Renal cortical epithelial cell (primary cell): ENCODE measurements at places on chromosomes 6 and 20.

DNA sequence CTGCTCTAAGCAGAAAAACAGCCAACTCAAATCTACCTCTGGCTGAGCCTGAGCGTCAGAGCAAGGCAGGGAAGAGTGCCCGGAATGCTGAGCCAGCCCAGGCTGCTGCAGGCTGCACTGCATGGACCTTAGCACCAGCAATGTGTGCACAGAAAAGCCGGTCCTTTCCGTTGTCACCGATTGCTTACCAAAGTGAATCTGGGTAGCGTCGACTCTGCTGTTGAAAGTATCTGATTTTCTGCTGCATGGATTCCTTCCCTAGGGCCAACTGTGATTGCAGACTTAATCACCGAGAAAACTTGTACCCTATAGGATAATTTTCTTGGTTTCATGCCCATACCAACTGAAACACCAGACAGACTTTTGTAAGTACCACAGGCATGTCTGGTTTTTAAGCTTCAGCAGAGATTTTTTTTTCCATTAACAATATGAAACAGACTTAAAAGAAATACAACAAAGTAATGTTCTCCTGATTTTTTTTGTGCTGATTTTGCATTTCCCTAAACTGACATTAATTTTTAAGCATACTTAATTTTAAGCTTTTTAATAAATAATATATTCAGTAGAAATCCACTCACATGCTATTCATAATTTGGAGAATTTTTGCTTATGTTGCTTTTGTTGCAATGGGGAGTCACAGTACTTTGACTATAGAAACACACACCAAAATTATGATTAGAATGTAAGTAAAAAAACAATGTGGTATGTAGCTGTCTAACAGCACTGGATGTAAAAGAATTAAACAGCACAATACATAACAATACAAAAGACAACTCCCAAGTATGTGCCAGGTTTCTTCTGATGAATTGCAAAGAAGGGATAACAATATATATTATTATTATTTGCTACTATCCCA is 218.0 kb downstream of the THBS2 start:
- no peak for DNase-seq

GRCh38 chr6:154209555-154209954 is 147.0 kb downstream of the IPCEF1 start:
- no peak for DNase-seq

DNA sequence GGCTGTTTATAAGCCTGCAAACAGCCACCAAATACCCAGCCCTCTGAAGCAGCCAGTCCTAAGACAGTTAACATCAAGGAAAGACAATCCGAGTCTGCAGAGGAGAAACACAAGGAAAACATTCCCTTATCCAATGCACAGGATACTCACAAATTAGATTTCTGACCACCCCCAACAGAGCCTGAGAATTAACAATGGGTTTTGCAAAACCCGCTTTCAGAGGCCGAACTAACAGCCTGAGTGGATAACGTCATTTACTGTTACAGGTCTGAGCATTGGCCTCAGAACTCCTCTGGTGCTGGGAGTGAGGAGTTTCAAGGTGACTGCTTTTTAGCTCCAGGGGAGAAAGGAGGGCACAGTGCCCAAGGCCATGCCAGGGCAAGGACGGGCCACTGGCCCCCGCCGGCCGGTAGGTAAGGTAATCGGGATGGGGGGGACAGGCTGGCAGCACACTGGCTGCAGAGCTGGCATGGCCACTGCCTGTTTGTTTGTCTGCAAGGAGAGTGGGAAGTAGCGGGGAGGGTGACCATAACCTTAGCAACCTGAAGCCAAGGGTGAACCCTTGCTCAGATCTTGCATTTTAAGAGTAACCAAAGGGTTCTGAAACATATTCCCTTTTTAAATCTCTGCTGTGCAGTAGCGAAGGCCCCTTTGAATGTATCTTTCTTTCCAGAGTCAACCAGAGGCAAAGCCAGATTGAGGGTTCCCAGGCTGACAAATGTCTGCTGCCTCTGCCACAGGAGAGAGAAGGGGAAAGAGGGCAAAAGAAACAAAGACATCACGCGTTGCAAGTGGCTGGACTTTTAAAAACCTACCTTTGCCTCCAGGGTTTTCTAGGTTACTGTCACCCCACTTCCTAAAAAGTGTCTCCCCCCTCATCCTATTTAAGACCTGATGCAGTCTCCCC is 3.9 kb downstream of the ZMYND8 start:
- peak; percentile 72 for DNase-seq

DNA sequence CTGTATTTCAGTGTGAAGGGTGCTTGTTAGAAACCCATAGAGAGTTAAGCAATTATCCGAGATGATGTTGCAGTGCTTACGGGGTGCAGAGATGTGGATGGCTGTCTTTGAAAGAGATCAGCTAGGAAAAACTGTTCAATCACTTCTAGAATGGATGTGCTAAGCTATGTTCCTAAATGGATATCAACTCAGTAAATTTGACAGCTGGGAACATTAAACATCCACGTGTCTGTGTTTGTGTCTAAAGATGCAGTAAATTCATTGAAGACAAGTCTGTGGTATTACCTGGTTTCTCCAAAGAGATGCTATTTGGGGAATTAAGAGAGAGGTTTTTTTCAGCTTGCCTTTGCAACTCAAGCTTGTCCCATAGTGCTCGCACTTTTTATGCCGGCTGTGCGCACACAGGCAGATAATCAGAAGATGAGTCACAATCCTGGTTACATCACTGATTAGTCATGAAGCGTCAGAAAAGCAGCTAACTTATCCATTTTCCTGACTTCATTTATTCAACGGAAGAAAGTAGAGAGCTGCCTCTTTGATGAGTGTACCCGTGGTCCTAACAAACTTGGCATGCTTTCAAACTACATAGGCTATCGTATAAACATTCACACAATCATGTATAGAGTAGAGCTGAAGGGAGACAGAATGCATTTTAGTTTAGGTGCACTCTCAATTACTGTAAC is 691.7 kb upstream of the SLC35B3 start:
- DNase-seq = peak; percentile 1

DNA sequence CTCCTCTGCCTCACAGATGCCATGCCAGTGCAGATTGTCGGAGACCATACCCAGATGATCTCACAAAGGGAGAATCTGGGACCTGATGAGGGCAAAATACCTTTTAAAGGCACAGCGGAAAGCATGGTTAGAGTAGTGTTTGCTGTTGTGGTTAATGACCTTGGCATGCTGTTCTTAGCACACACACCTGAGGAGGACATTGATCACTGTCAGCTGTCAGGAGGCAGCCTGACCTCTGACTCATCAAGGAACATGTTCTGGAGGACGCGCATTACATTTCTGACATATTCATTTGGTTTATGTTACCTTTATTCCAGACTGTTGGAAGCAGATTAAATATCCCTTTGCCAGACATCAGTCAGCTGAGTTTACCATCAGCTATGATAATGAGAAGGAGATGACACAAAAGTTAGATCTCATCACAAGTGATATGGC is 57.1 kb downstream of the GOPC start:
- DNase-seq = peak; percentile 53

GRCh38 chr20:51584116-51584515 is 41.6 kb upstream of the NFATC2 start:
- no peak for DNase-seq

DNA sequence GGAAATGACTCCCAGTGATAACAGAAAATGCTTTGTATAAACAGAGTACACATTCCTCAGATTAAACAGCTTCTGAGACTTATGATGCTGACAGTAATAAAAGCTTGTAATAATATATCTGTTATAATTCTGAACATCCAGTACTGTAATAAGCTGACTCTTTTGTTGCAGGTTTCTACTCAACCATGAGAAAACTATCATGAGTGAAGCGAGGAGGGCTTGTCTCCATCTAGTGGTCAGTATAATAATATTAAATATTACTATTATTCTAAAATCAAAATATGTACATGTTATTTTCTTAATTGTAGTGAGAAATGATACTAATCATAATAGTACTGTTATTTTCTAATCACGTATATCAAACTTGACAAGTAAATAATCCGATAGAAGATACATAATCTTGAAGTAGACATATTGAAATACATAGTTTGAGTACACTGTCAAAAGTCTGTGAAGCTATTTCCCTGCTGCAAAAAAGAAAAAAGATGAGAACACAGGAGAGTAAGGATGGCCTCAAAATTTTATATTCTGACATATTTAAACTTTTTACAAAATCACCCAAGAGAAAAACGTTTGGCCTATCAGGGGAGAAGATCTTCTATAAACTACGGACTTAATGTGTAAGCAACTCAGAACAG is 183.1 kb downstream of the MOXD1 start:
- peak; percentile 32 for DNase-seq

DNA sequence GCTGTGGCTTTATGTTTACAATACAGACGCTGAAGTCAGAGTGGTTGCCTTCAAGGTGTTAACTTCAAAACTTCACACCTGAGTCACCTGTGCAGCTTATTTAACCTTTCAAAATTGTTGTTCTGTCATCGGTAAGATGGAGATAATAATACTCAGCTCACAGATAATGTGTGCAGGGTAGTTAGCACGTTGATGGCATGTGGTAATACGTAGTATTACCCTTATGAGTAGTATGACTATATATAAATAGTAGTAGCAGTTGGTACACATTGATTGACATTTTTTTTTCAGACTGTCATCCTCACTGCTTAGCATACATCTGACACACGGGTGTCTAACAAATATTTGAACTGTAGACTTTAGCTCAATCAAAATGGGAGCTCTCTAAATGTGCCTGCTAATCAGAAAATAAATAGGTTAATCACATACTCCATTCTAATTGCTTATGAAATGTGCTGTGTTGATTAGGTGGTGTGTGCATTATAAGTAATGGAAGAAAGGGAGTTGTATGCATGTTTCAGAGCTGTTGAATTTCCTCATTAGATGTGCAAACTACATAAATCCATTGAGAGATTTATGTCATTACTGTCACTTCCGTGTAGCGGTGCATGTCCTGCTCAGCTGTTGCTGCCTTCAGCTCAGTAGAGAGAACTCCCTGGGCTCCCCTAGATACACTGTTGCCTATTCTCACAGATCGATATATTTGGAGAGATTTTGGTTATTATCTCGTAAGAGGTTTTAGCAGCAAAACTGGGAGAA is 11.2 kb upstream of the MROH8 start:
- DNase-seq = no peak

GRCh38 chr6:90765491-90765890 is 178.6 kb upstream of the MAP3K7 start:
- no peak for DNase-seq

GRCh38 chr6:65707126-65707826 is at the start of gene EYS:
TSS of gene EYS (minus strand) at chr6:65707226. CDS start at chr6:65495410, 211,816 bp downstream.
- DNase-seq = no peak

DNA sequence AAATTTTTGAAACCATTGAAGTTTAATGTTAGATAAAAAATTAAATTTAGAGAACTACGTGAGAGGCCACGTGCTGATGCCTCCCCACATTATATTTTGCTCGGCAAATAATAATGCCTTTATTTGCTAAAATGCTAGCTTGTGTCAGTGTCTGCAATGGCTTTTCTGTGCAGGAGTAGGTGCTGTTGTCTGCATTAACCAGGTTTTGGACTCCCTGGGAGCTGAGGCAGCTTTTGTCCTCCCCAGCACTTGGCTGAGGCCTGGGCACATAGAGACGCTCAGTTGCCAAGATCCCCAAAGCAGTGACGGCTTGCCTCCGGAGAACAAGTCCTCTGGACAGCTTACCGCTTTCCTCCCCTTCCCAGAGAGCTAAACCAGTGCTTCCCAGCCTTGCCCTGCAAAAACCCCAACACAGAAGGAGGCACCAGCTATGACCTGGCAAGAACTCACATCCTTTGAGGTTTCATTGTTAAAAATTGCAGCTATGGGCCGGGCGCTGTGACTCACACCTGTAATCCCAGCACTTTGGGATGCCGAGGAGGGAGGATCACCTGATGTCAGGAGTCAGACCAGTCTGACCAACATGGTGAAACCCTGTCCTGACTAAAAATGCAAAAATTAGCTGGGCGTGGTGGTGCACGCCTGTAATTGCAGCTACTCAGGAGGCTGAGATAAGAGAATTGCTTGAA is 59.9 kb downstream of the KAT14 start:
- peak; percentile 36 for DNase-seq

- peak; percentile 47 for DNase-seq
Observed at GRCh38 chr6:79384845-79385244, 150.4 kb upstream of the HMGN3 start.

DNA sequence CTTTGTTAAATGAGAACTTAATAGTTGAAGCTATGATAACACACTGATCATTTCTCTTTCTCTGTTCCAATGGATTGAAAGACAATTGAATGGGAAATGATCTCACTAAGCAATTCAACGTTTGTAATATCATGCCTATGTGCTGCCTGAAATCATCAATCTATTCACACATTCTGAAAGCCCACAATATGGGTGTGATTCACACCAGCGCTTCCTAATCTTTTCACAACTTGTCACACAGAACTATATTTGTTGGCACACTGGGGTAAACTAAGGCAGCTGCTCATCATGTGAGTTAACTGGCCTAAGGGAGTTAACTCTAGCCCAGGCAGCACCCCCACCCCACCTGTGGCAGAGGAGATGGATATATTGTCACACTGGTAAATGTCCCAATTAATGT is 37.1 kb upstream of the UTRN start:
- no peak for DNase-seq

- DNase-seq = no peak
Observed at GRCh38 chr20:5928836-5929715, 21.3 kb downstream of the TRMT6 start.

- DNase-seq = peak; percentile 99
Observed at GRCh38 chr6:17907406-17908229, 79.8 kb downstream of the KIF13A start.

DNA sequence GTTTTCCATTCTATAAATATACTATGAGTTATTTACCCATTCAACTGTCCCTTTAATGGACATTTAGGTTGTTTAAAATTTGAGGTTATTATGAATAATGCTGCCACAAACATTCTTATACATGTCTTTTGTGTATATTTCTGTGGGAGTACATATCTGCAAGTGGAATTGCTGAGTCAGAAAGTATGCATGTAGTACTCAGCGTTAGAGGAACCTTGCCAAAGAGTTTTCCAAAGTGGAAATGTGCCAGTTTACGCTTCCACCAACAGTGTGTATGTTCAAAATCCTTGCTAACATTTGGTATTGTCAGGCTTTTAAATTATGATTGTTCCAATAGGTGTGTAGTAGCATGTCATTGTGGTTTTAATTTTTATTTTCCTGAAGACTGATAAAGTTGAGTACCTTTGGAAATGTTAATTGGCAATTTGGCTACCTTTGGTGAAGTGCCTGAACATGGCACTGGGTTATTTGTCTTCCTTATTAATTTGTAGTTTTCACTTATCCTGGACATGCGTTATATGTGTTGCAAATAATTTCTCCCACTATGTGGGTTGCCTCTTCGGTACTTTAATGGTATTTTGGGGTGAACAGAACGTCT is 341.2 kb downstream of the CD83 start:
- DNase-seq = peak; percentile 40

DNA sequence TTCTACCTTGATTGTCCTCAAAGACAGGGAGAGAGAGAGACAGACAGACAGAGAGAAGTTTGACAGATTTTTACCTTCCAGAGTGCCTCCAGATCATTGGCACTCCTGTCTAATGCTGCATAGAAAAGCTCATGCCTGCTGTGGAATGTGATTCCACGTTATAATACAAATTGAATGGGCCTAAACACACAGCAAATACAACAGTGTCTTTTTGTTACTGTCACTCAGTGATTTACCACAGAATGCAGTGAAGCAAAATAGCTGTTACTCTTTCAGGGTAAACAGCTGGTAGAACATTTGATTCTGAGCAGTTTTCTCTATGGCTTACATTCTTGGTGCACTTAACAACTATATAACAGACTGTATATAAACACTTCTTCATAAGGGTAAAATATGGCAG is 558.7 kb downstream of the LMBRD1 start:
- no peak for DNase-seq

GRCh38 chr6:116615937-116616736 is at the start of gene RSPH4A:
TSS of gene RSPH4A (plus strand) at chr6:116616479. CDS start at chr6:116616624, 145 bp downstream.
- DNase-seq = peak; percentile 96
